SW480 (cell line): ENCODE measurements at places on chromosomes 4 and X.

GRCh38 chr4:52250154-52250553 lies 199.1 kb downstream of the SPATA18 start:
- DNase-seq: no peak

DNA sequence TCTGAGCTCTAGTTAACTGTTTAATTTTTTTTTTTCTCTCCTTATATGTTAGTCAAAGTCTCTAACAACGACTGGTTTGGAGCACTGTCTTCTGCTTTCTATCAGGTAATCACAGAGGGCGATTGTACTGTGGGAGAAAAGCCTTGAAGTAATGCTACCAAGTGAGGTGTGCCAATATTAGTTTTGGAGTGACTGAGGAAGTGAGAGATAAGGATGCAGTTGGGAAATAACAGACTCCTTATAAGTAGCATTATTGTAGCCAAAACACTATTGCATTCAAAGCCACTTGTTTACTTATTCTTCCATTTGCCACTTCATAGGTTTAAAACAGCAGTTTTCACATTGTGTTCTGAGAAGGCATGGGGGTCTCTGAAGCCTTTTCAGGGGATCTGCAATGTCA lies 79.1 kb upstream of the SLC6A14 start:
- no peak for DNase-seq

GRCh38 chr4:175536852-175537453 lies 275.1 kb downstream of the GPM6A start:
- DNase-seq: peak; percentile 40

DNA sequence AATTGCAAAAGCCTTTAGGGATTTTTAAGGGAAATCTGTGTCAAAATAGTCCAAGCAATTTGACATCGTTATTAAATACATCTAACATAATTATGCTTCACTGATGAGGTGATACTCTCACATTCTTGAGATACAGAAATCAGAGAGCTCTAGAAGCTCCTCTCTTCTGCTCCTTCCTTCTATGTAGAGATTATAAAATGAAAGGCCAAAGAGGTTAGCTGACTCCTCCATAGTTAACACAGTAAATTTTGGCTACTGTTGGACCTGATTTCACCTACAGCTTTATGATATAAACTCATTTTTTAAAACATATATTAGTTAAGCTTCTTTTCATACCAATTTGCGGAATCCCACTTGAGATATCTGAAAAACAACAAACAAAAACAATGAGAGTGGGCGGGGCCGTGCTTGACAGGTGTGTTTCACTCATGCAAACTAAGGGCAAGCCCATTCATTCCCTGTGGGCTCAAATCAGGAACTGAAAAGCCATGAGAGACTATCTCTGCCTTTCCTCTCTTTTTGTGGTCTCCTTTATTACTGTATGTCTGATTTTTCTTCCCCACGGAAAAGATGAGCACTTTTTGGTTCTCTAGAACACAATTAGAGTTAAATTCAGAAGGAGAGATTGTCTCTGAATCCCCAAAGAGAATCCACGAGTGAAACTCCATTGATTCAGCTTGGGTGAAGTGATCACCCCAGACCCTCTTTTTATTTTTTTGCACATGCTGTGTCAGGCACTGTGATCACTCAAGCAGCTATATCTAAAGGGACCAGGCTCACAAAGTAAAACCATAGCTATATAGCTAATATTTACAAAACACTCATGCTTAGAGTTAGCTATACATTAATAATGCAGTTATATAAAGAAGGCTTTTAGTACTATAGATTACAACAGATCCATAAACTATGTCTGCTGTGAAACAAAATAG lies 566.3 kb downstream of the IL15 start:
- DNase-seq: no peak

GRCh38 chrX:16718824-16719333 lies 533 bp upstream of the SYAP1 start:
- peak; percentile 8 for DNase-seq

- DNase-seq: no peak
Observed at GRCh38 chr4:140046016-140046415, 108.0 kb downstream of the MAML3 start.

DNA sequence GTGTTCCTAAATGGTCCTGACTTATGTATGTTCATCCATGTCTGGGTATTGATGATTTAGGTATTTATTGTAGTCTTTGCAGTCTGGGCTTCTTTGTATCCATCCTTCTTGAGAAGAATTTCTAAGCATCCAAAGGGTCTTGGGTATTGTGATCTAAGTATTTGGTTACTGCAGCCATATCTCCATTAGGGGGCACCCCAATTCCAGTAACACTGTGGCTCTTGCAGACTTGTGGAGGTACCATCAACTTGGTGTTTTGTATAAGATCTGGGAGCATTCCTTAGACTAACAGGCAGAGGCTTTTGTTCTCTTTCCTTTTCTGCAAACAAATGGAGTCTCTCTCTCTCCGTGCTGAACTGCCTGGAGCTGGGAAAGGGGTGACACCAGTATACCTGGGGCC lies 113.7 kb upstream of the NEXMIF start:
- peak; percentile 22 for DNase-seq

DNA sequence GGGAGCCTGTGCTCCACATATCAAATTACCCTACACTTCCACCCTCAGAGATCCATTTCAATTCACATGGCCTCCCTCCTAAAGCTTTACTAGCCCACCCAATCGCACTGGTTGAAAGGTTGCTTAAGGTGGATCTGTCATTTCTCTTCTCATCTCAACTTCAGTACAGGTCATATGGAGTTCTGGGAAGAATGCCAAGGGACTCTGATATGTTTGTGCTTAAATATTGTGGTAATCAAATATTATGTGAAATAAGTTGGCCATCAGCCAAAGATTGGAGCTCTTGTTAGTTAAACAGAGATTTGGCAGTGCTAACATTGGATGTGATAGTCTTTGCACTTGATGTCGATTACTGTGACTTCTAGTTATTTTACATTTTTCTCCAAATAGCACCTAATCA lies 20.5 kb downstream of the SEPTIN6 start:
- DNase-seq: no peak

- no peak for DNase-seq
Observed at GRCh38 chr4:61571761-61572559, 371.8 kb downstream of the ADGRL3 start.
